Activated CD8-positive, alpha-beta T cell treated with anti-CD3 and anti-CD28 coated beads, Interleukin-2, amount 10 ng/mL, durations not matched to agents 7 days and 5 days (primary cell): ENCODE measurements at places on chromosomes 7 and 10.

DNA sequence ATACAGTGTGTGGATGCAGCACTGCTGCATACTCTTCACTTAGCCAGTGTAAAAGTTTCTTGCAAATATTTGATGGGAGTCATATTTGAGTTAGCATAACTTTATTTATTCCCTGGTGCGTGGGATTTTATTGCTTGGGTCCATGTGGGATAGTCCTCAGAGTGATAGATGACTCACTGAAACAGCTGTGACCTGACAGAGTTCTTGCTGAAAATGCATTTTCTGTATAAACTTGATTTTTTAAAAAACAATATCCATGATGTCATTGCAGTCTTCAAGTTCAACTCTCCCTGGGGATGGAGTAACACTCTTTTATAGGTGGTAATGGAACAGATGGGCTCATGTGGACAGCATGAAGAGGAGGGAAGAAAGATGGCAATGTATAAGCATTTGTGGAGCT, 310.0 kb downstream of the PPP1R3A start:
- no peaks in the 10 kb centered on the region for H3K36me3 ChIP-seq
- H3K27ac ChIP-seq, result no peak overlapping the region
- H3K4me1 ChIP-seq, result no peaks in the 10 kb centered on the region
- DNase-seq, result no peak

DNA sequence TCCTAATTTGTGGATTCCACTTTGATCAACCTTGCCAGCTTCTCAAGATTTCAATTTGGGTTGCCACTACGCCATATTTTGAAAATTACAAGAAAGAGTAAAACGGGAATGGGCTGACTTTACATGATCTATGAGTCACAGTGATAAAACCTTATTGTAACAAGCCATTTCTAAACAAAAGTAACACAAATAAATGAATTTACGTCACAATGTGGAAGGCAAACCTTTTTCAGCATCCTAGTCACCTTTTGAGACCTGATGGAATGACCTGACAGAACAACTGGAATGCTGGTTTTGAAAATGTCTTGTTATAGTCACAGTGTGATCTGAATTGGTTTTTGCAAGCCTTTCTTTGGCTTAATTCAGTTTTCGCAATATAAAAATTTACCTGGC, 85.9 kb downstream of the CDK6 start:
- DNase-seq, result no peak
- H3K4me1 ChIP-seq, result peaks cover 36% of the 10 kb centered on the region
- no peak overlapping the region for H3K27ac ChIP-seq
- no peak overlapping the region for H3K4me3 ChIP-seq
- H3K36me3 ChIP-seq, result peaks cover 70% of the 10 kb centered on the region

DNA sequence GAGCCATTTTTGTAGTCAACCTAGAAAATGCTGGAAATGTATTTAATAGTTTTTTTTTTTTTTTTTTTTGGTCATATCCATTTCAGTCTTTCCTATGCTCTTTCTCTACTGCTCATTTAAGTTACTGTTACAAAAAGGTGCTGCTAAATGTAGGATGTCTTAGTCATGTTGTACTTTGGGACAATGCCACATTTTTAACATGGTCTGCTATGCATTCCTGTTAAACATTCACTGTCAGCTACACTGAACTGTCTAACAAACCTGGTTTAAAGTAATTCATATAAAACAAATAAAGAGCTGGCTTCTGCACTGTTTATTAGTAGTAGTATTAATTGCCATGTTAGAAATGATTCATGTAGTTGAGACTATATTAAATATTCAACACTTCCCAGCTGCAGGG, 108.6 kb downstream of the NSUN6 start:
- no peak overlapping the region for H3K4me3 ChIP-seq
- DNase-seq, result no peak
- peaks cover 35% of the 10 kb centered on the region for H3K36me3 ChIP-seq
- H3K27me3 ChIP-seq, result no peaks in the 10 kb centered on the region

DNA sequence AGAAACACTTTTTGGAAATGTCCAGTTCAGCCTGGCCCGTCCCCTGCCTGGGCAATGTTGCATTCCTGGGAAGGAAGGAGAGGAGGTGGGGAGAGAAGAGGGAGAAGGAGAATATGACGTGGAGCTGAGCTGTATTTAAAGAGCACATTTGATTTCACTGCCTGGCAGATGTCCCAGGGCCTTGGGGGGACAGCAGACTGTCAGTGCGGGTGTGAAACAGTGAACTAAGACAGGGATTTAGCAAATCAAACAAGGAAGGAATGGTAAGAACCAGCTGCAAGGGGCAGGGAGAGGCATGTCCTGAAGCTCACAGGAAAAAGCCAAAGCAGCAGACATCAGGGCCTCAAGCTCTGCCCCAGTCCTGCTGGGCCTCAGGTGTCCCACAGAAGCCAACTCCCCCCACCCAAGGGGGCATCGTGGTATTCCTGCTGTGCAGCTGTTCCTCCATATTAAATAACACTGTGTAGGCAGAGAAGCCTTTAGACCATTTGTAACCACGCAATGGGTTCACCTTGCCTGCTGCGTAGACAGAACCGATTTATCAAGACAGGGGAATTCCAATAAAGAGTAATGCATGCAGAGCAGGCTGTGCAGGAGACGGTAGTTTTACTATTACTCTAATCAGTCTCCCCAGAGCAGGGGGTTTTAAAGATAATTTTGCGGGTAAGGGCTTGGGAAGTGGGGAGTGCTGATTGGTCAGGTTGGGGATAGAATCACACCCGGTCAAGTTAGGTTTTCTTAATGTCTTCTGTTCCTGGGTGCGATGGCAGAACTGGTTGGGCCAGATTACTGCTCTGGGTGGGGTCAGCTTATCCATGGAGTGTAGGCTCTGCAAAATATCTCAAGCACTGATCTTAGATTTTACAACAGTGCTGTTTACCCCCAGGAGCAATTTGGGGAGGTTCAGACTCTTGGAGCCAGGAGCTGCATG, 18.3 kb downstream of the LEP start:
- H3K27ac ChIP-seq, result no peak overlapping the region
- H3K27me3 ChIP-seq, result peaks cover 8% of the 10 kb centered on the region
- no peaks in the 10 kb centered on the region for H3K4me1 ChIP-seq

- H3K4me1 ChIP-seq, result peaks cover 43% of the 10 kb centered on the region
- no peak for DNase-seq
- no peak overlapping the region for H3K4me3 ChIP-seq
- H3K27me3 ChIP-seq, result peaks cover 7% of the 10 kb centered on the region
- no peak overlapping the region for H3K27ac ChIP-seq
These were observed 26.4 kb downstream of the CHST15 start for GRCh38 chr10:124066781-124067714.

DNA sequence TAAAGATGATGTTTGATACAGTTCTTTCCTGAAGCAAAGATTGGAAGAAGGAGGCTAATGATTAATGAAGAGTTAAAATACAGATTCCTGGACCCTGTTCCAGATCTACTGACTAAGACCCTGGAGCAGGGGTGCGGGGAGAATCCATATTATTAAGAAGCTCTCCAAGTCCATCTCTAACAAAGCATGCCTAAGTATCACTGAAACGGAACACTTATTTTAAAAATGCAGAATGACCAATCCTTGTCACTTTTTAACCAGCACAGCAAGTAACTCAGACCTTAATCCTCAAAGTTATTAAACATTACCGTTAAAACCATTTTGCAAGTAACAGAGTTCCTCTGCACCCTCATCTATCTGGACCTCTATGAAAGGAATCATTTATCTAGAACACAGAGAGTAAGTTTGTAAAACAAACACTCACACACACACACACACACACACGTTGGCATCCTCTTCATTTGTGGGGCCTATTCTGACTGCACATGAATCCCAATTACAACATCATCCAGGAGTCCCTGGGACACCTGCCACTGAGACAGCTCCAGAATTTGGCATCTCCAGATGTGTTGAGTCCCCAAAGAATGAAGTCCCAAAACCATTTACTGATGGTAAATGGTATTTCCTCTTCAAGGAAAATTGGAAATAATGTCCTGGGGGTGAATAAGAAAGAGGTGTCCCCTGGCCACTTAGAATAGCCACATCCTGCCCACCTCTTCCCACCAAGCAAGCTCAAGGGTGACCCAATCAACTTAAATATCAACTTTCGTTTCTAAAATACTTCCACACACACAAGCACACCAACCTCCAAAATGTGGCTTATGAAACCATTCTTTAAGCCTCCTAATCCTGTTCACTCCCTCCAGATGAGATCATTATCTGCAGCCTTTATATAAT, 117.5 kb downstream of the PARD3 start:
- no peak overlapping the region for H3K27ac ChIP-seq
- DNase-seq, result no peak
- H3K27me3 ChIP-seq, result peaks cover 5% of the 10 kb centered on the region
- H3K36me3 ChIP-seq, result no peaks in the 10 kb centered on the region

GRCh38 chr7:22849172-22849571, 26.5 kb upstream of the TOMM7 start:
- peaks cover 6% of the 10 kb centered on the region for H3K4me1 ChIP-seq
- H3K4me3 ChIP-seq, result no peak overlapping the region
- no peak for DNase-seq
- H3K36me3 ChIP-seq, result no peaks in the 10 kb centered on the region
- no peak overlapping the region for H3K27ac ChIP-seq
- peaks cover 22% of the 10 kb centered on the region for H3K27me3 ChIP-seq

DNA sequence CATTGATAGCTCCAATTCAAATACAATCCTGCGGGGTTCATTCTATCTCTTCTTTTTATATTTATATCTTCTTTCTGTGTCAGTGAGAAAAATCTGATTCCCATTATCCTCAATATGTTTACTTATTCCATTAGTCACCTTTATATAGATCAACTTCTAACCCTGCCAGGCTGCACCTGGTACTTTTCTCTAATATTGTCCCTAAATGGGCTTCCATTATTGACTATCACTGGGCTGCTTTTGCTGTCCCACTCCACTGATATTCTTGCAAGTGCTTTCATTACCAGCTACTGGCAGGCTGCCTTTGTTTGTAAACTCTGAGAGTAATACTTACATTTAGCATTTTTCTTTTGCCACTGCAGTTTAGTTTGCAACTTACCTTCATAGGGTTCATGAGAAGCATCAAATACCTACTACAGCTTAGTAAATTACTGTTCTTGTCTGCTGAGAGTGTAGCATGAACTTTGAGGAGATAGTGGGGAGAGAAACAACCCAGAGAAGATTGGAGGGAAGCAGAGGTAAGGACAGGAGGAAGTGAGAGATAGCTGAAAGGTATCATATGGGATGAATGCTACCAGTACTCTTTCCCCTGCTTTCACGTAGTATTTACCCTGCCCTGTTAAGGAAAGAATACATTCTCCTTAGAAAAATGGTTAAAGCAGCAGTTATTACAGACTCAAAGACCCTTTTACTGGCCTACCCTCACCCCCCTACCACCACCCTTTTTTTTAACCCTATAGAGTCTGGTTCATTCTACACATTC, 119.1 kb downstream of the PHTF2 start:
- DNase-seq, result no peak
- peaks cover 5% of the 10 kb centered on the region for H3K4me1 ChIP-seq
- peaks cover 6% of the 10 kb centered on the region for H3K36me3 ChIP-seq
- H3K27ac ChIP-seq, result no peak overlapping the region

DNA sequence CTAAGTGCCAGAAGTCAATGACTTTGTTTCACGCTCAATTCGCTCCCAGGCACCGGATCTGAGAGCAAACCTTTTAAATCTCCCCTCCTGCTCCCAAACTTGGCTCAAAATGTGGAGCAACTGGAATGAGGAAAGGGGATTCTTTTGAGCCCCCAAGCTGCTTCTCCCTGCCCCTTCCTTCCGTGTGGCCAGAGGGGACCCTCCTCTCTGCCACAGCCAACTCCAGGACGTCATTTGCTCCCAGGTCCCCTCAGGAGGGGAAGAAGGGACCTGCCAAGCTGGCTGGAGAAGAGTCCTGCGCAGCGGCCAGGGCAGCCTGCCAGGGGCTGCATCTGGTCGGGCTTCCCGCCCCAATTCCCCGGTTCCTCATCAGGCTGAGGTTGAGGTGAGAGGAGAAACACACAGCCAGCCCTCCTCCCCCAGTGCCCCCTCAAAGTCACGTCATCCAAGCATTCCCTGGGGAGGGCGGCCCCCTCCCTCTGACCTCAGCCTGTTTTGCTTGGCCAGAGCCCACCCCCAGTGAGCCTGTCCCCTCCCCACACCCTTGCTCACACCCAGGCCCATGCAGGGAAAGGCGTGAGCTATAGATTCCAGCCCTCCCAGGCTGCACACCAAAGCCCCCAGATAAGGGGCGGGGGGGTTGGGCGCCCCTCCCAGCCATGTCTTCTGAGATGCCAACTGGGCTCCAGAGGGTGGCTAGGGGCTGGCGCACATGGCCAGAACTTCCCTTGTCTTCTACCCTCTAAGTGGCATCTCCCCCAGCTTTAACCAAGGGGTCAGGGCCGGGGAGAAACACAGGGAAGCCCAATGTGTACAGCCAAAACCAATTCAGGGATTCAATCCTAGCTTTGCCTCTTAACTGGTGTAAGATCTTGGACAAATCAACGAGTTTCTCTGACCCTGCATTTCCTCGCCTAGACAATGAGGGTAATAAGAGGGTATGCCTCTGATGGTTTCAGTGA, 35.0 kb downstream of the SH3PXD2A start:
- no peak for DNase-seq
- H3K36me3 ChIP-seq, result no peaks in the 10 kb centered on the region

GRCh38 chr7:80711531-80711930, 73.1 kb downstream of the CD36 start:
- H3K27me3 ChIP-seq, result no peaks in the 10 kb centered on the region
- no peaks in the 10 kb centered on the region for H3K36me3 ChIP-seq
- DNase-seq, result no peak

GRCh38 chr7:50446542-50446960, 3.6 kb downstream of the FIGNL1 start:
- H3K4me3 ChIP-seq, result no peak overlapping the region
- peaks cover 55% of the 10 kb centered on the region for H3K36me3 ChIP-seq
- peaks cover 63% of the 10 kb centered on the region for H3K4me1 ChIP-seq
- DNase-seq, result no peak

DNA sequence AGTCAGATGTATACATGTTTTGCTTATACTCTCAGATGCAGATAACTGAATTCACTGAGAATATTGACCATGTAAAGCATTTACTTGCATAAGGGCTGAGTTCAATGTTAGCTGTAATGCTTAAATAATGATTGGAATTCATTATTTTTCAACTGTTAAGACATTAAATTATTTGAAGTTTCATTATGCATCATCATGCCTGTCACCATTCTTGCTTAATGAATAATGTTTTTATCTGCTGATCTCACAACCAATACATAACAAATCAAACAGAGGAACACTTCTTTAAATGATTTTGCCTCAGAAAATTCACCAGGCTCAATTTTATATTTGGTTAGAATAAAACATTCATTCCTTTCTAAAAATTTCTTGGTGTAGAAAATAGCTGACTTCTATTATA, 233.4 kb downstream of the GPR37 start:
- no peak overlapping the region for H3K4me3 ChIP-seq
- H3K27me3 ChIP-seq, result no peaks in the 10 kb centered on the region
- H3K27ac ChIP-seq, result no peak overlapping the region
- H3K4me1 ChIP-seq, result no peaks in the 10 kb centered on the region
- no peaks in the 10 kb centered on the region for H3K36me3 ChIP-seq

- peaks cover 24% of the 10 kb centered on the region for H3K27me3 ChIP-seq
- no peak overlapping the region for H3K4me3 ChIP-seq
- no peaks in the 10 kb centered on the region for H3K36me3 ChIP-seq
These were observed 8.8 kb downstream of the DDC start for GRCh38 chr7:50556247-50556991.

GRCh38 chr10:100341953-100342626, 4.9 kb upstream of the SCD start:
- no peaks in the 10 kb centered on the region for H3K27me3 ChIP-seq
- peak; percentile 72 for DNase-seq
- H3K36me3 ChIP-seq, result no peaks in the 10 kb centered on the region
- H3K4me3 ChIP-seq, result no peak overlapping the region
- H3K27ac ChIP-seq, result peak overlapping the region; percentile 18

- no peak overlapping the region for H3K4me3 ChIP-seq
- H3K27ac ChIP-seq, result no peak overlapping the region
- DNase-seq, result peak; percentile 51
- H3K27me3 ChIP-seq, result peaks cover 25% of the 10 kb centered on the region
- H3K36me3 ChIP-seq, result no peaks in the 10 kb centered on the region
These were observed 38.3 kb downstream of the LYZL2 start for GRCh38 chr10:30591249-30591670.
